GM18507 (cell line): ENCODE measurements at places on chromosomes 1 and 21.

DNA sequence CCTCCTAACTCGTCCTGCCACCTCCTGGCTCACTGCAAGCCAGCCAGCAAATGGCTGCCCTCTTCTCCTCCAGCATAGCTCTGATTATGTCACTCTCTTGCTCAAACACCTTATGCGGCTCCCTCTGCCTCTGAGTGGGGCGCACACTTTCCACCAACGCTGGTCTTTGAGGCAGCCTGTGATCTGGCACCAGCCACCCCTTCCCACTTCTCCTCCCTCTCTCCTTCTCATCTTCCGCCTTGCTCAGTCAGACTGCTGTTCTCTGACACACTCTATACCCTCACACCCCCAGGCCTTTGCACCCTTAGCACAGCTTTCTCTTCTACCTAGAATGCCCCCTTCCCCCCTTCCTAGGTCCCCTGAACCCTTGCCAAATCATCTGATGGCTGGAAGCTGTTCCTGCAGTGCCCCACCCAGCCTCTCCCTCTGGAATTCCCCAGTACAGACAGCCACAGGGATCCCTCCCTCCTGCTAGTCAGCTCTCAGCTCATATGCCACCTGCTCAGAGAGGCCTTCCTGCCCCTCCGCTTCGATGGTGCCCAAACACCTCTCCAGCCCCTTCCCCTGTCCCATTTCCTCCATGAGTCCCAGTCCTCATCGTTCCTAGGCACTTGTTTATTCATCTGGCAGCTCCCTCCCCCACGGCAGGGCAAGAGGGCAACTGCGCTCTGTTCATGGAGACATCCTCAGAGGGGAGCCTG lies 21.7 kb upstream of the PEF1 start:
- DNase-seq, result no peak

DNA sequence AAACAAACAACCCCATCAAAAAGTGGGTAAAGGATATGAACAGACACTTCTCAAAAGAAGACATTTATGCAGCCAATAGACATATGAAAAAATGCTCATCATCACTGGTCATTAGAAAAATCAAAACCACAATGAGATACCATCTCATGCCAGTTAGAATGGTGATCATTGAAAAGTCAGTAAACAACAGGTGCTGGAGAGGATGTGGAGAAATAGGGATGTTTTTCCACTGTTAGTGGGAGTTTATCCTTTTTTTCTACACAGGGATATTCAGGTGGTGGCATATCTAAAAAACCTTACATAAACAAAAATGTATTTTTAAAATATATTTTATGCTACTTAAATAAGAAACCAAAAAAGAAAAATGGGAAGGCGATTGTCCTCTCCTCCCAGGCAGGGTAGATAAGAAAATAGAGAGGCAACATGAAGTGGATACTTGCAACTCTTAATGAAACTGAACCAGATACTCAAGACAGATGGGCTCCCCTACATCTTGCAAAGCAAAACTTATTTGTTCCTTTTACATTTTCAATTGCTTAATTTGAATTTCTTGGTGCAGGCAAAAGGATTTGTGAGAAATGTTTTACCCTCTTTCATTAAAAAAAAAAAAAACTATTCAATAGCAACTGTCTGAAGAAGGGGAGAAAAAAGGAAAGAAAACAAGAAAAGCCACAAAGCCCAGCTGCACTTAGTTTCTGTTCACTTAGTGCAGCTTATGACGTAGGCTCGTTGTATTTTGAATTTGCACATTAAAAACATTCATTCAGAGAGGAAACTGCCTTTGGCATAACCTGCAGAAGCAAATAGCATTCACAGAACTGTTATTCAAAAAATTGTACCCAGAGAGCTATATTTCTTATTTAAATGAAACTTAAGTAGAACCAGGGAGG lies 36.9 kb upstream of the RGS1 start:
- no peak for DNase-seq

DNA sequence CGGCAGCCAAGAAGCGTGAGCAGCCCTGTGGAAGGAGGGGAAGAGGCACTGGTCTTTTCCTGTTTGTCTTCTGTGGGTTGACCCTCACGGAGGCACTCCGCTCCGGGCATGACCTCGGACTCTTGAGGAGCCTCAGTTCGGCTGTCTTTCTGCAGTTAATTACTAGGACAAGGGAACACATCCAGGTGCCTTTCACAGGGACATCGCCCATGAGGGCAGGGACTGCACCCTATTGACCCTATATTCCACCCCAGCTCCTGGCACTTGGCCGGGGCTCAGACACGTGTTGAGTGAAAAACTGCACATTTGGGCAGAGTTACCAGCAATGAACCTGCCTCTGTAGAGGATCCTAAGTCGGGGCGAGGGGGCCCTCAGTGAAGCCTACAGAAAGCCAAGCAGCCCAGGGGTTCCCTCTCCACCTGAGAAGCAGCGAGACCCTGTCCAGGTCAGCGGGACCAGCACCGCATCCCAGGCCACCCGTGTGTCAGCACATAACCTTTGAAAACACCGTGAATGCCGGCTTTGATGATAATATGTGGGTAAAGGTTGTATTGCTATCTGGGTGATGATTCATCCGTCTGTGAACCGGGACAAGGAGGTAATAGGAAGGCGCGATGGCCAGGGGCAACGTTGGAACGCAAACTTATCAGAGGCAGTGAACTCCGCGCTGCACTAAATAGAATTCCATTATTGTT lies 161.4 kb upstream of the ARHGEF16 start:
- no peak for DNase-seq

DNA sequence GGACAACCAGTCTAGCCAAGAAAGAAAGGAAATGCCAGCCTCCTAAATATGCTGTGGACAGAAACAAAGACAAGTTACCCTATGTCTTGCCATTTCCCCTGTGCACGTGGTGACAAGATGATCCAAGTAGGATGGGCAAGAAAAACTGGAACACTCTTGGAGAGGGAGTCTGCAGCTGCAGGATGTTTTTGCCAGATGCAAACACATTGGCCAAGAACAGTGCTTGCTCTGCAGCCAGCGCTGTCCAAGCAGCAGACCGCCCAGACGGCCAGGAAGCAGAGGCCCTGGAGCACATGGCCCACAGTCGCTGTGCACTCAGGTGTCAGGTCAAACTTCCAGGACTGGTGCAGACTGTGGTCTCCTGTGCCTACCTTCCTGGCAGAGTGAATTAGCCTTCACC lies 189.3 kb downstream of the SLC35F3 start:
- no peak for DNase-seq

GRCh38 chr1:175250027-175250426 lies 57.5 kb upstream of the KIAA0040 start:
- DNase-seq, result no peak

DNA sequence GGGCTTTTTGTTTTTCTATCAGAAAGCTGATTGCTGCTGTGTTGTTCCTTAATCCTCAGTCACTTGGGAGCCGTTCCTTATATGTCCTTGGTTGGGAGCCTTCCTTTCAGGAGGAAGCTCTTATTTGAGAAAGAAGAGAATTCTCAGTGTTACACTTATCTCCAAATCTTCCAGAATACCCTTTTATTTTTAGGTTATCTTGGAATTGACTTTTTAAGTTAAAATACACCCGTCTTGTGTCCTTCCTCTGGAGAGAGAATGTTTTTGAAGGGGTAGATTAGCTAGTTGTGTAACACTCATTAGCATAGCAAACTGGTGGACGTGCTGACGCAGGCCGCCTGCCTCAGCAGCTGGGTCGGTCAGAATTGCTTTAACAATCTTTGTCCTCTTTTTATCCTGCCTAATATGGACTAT lies 42.1 kb downstream of the LRRC8B start:
- no peak for DNase-seq

DNA sequence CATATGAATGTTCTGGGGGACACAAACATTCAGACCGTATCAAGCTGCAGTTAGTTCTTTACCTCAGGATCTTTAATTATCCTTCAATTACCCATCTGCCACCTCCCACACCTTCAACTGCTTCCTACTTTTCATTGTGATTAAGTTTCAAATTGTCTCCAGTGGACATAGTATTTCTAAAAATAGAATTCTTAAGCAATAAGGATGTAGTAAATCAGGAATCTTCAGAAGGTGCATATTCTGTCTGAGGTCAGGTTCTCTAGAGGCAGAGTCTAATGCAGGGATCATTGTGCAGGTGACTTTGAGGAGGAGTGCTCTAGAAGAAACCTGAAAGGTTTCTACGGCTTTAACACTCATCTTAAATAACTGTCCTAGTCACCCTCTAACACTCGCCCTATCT lies 102.6 kb upstream of the PPP2R5A start:
- no peak for DNase-seq

DNA sequence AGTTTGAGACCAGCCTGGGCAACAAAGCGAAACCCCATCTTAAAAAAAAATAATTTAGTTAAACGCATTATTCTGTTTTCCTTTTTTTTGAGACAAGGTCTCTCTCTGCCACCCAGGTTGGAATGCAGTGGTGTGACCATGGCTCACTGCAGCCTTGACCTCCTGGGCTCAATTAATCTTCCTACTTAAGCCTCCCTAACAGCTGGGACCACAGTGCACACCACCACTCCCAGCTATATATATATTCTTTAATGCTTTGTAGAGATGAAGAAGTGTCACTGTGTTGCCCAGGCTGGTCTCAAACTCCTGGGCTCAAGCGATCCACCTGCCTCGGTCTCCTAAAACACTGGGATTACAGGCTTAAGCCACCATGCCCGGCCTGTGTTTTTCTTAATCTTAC lies 7.7 kb upstream of the KLF17 start:
- no peak for DNase-seq
